ENCODE measurements at places on chromosomes 16 and 17.

GRCh38 chr17:37283414-37283961 lies 92.3 kb upstream of the C17orf78 start:
- DNase-seq: no peak

GRCh38 chr16:55204923-55205322 lies 119.1 kb upstream of the IRX6 start:
- no peak for DNase-seq

DNA sequence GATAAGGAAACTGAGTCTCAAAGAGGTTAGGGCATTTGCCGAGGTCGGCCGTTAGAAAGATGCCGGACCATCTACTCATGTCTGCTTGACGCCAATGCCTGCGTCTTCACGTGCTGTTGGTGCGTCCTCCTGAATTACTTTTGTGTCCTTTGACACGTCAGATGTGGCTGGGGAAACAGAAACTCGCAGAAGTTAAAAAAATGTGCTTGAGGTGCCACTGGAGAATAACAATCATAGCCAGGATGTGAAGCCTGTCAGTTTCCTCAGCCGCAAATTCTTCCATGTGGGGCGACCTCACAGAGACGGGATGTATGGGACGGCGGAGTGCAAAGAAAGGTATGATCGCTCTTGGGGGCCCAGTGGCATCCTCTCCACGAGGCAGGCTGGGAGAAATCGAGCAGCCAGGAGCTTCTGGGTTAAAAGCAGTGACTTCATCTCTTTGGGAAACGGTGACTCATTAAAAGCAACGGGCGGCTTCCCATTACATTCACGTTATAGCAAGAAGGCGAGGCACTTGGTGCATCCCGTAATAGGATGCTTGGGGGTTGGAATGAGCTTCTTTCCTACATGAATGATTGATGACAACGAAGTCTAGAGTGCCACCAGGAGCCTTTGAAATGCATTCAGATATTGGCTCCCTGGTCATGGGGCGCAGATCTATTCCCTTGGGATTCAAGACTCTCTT lies 67.8 kb downstream of the BMERB1 start:
- DNase-seq: no peak

DNA sequence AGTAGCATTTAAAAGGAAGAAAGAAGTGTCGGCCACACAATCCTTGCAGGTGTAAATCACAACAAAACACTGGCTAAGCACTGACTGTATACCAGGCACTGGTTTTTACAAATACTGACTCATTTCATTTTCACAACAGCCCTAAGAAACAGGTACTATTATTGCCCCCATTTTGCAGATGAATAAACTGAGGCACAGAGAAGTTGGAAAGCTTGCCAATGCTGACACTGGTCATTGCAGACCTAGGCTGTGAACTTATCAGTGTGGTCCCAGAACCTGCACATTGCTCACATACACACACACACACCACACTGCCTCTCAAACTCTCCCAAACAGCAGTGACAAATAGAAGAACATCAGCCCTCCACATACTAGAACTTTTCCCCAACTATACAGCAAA lies 37.6 kb downstream of the CDYL2 start:
- no peak for DNase-seq

GRCh38 chr16:3738128-3738527 lies 20.8 kb upstream of the TRAP1 start:
- no peak for DNase-seq

DNA sequence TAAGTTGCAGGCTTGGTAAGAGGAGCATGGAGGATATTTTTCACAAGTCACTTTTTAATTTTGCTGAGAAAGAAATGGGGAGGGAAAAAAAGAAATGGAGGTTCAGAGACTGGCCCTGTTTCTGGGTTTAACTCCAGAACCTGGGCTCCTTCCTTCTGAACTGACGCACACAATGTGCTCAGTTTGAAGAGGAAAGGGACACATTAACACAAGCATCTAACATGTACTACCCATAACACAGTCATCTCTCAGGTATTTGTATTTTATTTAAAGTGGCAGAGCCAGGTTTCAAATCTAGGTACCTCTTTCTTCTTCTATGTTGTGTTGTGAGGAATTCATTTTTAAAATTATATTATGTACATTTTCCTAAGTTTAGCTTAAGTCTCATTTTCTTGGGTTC lies 5.3 kb upstream of the TMEM100 start:
- DNase-seq: no peak

GRCh38 chr16:56964243-56965148 lies 2.7 kb downstream of the CETP start:
- peak; percentile 97 for DNase-seq

- no peak for DNase-seq
Measured at GRCh38 chr16:27404163-27404823, 2.3 kb downstream of the IL21R start.

- no peak for DNase-seq
Measured at GRCh38 chr16:28193530-28194423, 18.0 kb downstream of the XPO6 start.

GRCh38 chr17:8798846-8799569 lies at the start of gene MFSD6L:
MFSD6L (minus strand) TSS chr17:8799365; CDS start chr17:8799120, 245 bp downstream.
- no peak for DNase-seq

GRCh38 chr16:6857575-6857974 lies 475.1 kb upstream of the RBFOX1 start:
- DNase-seq: no peak

- no peak for DNase-seq
Measured at GRCh38 chr16:85327731-85328675, 215.7 kb upstream of the CIBAR2 start.

- no peak for DNase-seq
Measured at GRCh38 chr17:50111673-50112655, 16.8 kb downstream of the PDK2 start.

DNA sequence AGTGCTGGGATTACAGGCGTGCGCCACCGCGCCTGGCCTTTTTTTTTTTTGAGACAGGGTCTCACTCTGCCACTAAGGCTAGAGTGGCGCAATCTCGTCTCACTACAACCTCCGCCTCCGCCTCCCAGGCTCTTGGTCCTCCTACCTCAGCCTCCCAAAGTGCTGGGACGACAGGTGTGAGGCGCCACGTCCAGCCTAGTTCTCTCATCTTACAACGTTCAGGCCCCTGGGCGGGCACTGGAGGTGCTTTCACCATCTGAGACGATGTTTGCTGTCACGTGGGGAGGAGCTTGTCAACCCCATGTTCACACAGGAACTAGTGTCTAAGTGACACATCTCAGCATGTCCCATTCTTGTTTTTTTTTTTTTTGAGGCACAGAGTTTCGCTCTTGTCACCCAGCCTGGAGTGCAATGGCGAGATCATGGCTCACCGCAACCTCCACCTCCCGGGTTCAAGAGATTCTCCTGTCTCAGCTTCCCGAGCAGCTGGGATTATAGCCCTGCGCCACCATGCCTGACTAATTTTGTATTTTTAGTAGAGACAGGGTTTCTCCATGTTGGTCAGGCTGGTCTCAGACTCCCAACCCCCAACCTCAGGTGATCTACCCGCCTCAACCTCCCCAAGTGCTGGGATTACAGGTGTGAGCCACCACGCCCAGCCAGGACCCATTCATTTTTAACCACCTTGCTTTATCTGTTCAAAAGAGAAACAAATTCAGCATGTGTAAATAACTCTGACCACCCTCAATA lies 5.2 kb upstream of the FANCA start:
- DNase-seq: no peak

- DNase-seq: peak; percentile 49
Measured at GRCh38 chr16:87344931-87345631, 27.9 kb upstream of the C16orf95 start.

GRCh38 chr17:79562931-79563210 lies 48.0 kb downstream of the RBFOX3 start:
- no peak for DNase-seq

DNA sequence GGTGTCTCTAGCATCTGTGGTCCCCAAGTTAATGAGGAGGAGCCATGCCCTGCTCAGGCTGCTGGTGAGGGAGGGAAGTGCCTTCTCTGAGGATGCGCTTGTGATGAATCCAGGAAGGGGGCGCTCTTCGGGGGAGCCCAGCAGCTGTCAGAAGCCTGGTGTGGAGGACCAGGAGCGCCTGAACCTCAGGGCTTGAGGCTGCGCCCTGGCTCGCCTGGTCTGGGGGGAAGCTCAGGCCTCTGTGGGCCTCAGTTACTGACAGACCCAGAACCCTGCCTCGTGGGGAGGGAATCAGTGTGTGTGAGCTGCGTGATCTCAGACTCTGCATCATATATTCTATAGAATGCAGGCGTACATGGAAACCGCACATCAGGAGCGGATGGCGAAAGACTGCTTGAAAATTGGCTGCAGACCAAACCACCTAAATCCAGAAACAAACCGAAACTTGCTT lies 126.1 kb downstream of the SEC14L1 start:
- DNase-seq: no peak

DNA sequence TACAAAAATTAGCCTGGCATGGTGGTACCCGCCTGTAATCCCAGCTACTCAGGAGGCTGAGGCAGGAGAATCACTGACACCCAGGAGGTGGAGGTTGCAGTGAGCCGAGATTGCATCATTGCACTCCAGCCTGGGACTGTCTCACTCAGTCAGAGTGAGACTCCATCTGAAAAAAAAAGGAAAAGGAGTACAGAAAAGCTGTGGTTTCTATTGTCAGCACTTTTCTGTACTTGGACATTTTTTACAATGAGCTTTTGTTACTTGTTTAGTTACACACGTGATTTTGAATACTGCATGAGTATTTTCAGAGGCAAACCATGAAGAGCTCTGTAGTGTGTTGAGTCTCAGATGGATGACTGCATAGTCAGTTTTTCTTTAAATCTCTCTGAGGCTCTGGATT lies 26.3 kb downstream of the ZC3H18 start:
- no peak for DNase-seq

DNA sequence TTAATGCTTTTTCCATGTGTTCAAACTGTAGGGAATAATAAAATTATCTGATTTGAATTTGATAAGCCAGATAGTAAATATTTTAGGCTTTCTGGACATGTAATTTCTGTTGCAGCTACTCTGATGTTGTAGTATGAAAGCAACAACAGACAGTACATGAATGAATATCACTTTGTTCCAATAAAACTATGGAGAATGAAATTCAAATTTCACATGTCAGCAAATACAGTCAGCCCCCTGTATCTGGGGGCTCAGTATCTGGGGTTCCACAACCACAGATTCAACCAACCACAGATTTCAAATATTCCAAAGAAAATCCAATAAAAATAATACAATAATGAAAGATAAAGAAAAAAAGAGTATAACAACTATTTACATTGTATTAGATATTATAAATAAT lies 8.2 kb upstream of the CLTC start:
- DNase-seq: no peak

DNA sequence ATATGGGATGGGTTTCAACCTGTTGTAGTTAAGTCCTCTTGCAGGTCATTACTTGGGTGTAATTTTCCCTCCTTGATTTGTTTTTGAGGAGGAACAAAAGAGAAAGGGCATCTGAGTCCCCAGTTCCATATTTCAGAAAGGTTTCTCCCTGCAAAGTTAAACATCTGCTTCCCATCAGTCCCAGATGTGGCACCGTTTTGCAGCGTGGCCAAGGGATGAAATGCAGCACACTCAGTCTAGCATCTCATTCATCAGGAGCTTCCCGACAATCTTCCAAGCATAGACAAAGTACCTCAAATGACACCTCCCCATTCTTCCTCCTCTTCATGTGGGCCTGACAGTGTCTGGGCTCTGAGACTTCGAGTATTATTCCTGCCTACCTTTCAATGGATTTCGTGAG lies 363.7 kb upstream of the SOX9 start:
- DNase-seq: no peak

DNA sequence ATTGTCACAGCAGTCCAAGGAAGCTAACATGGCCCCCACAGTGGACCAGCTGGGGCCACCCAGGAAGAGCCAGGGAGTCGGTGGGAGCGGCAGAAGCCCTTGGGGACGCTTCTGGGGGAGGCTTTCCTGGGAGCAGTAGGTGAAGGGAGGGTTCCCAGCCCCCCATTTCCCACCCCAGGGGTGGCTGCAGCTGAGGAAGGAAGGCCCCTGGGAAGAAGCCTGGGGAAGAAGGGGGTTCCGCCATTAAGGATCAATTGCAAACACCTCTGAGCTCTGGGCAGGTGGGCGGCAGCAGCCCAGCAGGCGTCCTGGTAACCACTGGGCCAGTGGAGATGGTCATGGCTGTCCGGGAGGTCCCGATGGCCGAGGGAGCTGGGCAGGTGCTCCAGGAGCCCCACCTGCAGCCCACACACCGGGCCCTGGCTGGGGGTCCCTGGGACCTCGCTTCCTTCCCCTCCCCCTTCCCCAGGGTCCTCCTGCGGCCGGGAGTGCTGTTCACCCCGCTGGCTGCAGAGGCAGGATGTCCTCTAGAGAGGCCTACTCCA lies 592 bp upstream of the PERCC1 start:
- no peak for DNase-seq

- DNase-seq: no peak
Measured at GRCh38 chr17:3798273-3799180, 2.5 kb downstream of the ITGAE start.

DNA sequence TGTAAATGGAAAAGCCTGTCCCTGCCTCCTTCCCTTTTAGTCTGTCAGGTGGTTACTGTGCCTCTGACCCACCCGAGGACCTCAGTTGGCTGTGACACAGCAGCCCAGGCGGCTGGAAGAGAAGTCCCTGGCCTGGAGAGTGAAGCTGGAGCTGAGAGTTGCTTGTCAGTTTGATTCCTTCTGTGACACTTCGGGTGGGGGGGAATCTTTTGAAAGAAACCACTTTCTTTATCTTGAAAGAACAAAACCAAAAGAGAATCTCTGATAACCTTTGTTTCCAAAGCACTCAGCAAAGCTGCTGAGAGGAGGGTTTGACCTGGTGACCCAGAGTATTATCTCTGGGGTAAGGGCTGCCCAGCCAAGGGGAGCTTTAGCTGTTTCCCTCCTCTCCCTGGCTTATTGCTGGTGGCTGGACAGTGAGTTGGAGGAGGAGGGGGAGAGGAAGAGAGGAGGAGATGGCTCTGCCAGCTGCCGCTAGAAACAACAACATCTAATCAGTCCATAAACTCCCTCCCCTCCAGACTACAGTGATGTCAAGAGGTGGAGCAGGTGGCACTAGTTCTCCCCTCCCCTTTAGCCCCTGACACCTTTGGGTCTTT lies 34.0 kb downstream of the YPEL2 start:
- DNase-seq: no peak

GRCh38 chr17:30218799-30219198 lies 16.7 kb downstream of the SLC6A4 start:
- DNase-seq: no peak

DNA sequence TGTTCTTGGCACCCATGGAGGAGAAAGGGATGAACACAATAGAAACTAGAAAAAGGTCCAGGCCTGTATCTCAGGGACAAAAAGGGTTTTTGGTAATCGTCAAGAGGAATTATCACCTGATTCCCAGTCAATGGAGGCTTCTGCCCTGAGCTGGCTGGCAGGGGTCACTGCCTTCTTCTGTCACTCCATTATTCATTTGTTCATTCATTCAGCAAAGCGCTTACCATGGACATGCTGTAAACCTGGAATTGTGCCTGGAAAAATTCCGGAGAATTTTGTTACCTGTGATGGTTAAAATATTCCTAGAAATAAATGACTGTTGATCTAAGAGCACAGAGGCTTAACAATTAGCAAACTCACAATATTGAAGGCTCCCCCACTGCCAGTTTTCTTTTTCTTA lies 212.3 kb downstream of the SHISA9 start:
- no peak for DNase-seq

GRCh38 chr16:55834049-55834448 lies 1.2 kb upstream of the CES1 start:
- DNase-seq: no peak

Data from activated T-cell treated with anti-CD3 and anti-CD28 coated beads for 1 hour (primary cell).